LHCN-M2 (cell line): ENCODE measurements at places on chromosomes 7 and 10. TPM values are rescaled to one million over a fixed set of nuclear protein-coding genes. Genes with fewer than 3 reads are reported as not detected.

DNA sequence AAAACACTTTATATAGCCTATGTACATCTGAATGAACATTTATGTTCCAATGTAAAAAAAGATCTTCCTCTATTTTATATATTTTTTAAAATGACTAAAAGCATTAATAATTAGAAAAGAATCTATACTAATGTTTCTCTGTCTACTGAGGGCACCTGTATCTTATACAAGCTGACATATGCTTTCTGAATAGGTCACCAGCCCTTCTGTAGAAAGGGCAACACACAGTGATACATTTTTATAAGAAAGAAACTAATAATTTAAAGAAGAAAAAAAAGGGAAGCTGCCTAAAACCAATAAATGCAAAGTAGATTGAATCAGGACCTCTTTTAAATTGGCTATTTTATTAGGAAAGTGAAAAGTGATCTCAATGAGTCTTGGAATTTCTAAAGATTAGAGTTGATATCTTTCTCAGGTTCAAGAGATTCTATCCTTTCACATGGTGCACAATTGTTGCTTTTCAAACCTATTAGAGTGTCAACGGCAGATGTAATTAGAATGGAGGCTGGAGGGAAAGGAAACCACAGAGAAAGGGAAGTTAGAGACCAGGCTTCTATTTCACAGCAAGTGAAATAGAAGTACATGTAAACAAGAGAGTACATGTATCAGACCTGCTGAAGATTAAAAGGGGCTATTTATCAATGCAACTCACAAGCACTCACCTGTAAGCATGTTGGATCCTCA is 6.3 kb downstream of the MTPN start:
- DNase-seq: no peak

DNA sequence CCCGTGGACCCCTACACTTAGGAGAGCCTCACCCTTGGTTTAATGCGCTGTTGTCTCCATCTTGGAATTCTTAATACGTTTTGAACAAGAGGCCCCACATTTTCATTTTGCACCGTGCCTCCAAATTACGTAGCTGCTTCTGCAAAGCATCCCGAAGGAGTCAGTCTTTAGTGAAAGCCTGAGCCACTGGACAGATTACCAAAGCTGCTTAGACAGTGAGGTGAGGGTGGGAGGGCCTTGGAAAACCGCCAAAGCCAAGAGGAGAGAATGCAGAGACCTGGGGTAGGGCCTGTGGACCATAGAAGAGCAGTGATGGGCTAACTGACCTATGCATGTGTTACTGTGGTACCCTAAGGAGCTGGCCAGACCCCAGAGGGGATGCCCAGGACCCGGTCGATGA is 4.2 kb upstream of the TCAF1 start:
- no peak for DNase-seq

- no peak for DNase-seq
These were observed 18.3 kb downstream of the CPED1 start for GRCh38 chr7:121006711-121007315.

GRCh38 chr10:16891375-16892313 is 74.4 kb upstream of the RSU1 start:
- DNase-seq: peak; percentile 84

The FAM25G gene
- not detected in 2 replicates for total RNA-seq

The PNLIPRP2 gene
- not detected in 2 replicates for total RNA-seq

The SYT15B gene
- total RNA-seq: under 0.01 TPM in 1 of 2 replicates, not detected in the other

The NFKB2 gene
- 15.8 and 16.6 TPM in 2 replicates for total RNA-seq

DNA sequence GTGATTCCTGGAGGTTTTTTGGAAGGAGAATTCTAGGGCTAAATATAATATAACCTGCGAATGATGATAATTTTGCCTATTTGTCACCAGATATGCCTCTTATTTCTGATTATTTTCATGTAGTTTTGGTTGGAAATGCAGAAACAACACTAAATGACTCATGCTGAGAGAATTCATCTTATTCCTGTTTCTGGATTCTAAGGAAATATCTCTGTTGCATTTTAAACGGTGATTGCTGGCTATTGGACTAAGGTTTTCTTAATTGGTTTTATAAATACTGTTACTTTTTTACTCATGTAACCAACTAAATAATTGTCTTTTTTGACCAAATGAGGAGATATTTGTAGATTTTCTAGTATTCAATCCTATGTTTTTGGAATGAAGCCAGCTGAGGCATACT is 204.9 kb upstream of the NPSR1 start:
- DNase-seq: peak; percentile 22
